ENCODE measurements at places on chromosomes 13 and 19. TPM values are rescaled to one million over a fixed set of nuclear protein-coding genes. Genes with fewer than 3 reads are reported as not detected.

DNA sequence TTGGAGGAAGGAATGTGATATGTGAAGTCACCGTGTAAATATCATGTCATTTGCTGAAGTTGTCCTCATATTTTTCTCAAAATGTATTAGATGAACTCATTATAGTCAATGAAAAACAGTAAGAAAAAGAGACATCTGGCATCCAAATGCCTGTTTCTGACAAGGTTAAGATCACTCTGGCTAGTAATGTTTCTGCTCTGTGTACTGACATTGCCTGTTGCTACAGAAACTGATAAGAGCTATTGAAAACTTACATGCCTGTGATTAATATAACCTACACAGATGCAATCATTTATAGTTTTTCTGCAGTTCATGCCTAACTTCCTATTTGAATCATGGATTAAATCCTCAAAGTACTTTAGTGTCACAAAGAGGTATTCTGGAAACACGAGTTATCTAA, 249.8 kb downstream of the NBEA start:
- no peak for DNase-seq

DNA sequence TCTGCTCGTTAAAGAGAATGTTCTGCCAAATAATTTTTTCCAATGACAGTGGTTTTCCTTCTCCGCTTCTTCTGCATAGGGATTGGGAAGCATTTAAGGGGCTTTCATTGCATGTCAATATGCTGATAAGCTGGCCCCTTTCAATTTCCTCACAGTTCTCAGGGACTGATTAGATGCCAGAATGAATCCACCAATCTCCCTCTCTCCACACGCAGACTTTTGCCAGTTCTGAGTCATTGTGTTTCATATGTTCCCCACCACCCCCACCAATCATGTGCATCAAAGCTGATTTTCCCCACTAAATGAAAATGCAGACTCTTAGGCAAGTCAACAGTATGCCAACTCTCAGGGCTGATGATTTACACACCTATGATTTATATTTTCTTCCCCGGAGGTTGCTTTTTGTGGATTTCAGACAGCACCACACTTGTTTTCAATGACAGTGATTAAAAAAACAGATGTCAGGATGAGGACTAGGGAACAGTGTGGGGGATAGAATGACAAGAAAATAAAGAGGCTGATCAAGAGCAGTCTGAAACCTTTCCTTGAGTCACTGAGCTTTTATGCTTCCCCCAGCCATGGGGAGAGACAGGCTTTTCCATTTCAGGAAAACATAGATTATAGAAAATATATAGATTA, 47.9 kb upstream of the C13orf42 start:
- no peak for DNase-seq

DNA sequence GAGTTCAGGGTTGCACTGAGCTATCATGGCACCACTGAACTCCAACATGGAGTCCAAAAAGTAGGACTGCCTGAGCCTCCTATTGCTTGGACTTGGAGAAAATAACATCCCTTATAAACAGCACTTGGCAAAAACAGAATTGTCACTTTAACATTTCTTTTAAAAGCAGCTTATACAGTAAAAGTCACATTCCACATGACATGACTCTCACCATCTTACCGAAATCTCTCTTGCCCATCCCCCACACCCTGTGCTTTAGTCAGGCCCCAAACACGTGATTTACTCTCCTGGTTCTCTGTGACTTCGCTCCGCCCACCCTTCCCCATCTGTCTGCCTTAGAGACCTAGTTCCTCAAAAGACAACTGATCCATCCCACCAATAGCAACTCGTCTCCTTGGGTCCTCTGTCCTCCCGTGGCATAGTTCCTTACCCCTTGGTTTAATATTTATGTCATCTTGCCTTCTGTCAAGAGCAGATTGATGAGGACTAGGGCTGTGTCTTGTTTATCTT, 4.6 kb downstream of the SAFB start:
- no peak for DNase-seq

GRCh38 chr13:97220151-97220900, 1.8 kb upstream of the MBNL2 start:
- no peak for DNase-seq

GRCh38 chr19:10256551-10256950, 4.5 kb downstream of the MRPL4 start:
- DNase-seq, result no peak

GRCh38 chr19:33263325-33264023, 37.8 kb upstream of the SLC7A10 start:
- no peak for DNase-seq

GRCh38 chr13:84912720-84913119, 886.5 kb downstream of the SLITRK6 start:
- DNase-seq, result no peak

DNA sequence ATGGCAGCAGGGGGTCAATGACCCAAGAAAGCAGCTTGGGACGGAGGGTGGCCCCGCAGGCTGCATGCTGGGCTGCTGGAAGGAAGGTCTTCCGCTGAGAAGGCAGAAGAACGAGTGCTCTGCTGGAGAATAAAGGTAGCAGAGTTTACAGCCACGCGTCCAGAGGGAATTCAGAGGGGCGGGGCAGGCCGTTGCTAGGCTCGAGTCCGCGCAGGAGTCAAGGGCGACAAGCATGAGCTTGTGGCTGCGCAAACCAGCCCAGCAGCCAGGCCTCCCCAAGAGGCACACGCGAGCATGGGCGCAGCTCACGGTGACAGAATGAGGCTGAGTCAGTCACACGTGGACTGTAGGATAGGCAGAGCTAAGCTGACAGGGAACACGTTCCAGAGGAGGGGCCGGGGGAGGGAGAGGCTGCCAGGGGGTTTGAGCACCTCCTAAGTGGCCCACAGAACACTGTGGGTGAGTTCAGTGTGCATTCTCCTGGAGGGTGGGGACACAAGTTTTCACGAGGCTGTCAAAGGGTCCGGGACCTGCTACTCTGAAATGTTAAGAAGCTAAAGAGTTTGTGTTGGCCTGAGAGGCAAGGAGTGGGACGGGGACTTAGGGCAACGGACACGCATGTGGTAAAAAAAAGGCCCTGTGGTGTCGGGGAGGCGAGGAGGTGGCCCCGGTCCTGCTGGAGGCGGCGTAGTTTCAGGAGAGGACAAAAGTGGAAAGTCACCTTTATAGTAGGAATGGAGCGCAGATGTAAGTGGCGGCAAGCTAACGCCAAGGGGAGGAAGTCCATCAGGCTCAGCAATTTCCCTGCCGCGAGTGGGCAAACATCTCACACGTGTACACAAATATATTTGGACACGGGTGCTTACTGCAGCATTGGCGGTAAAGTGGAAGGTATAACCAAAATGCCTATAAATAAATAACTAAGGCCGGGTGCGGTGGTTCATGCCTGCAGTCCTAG, 17.7 kb downstream of the RFX2 start:
- no peak for DNase-seq

DNA sequence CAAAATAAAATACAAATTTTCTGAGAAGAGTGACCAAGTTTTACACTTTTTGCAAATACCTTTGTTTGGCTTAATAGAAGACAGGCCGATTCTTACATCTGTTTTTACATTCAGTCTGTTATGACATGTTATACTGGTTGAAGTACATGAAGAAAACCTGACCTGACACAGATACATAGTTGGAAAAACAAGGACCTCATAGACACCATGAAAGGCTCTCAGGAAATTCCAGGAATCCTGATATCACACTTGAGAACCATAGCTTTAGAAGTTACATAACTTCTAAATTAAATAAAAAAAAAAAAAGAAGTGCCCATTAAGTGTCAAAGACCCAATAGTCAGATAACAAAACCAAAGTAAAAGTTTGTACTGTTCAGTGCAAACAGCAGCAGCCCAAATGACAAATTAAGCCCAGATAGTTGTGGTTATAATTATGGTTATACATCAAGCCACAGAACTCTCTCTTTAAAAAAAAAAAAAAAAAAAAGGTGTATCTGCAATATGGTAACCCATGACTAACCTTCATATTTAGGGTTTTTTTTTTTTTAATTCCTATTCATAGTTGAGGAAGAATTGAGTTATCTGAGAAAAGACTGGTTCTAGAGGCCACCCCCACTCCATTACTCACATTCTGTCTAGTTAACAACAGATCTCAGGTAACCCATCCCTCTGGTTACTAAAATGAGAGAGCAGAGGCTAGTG, 19.8 kb downstream of the RBM26 start:
- DNase-seq, result no peak

GRCh38 chr13:34942732-34943435, 814 bp downstream of the NBEA start:
- DNase-seq, result no peak

- no peak for DNase-seq
Measured at GRCh38 chr13:106369091-106369490, 166.4 kb downstream of the EFNB2 start.

DNA sequence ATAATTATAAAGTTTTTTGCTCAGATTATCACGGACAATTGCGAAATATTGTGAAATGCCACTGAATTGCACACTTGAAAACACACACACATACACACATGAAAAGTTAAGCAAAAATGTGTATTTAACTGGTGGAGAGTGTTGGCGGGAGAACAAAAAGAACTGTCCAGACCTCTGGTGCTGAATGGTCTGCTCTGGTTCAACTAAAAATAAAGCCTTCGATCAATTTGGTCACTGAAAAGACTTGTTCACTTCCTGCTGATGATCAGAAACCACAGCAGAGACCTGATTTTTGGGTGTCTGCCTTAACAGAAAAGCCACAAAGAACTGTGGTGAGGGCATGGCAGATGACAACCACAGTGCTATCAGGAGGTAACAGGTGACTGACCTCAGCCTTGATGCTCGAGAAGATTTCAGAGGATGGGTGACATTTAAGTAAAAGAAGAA, 4.0 kb upstream of the IGFL1 start:
- DNase-seq, result no peak

GRCh38 chr13:107665926-107666458, 549.3 kb downstream of the LIG4 start:
- no peak for DNase-seq

GRCh38 chr19:3781603-3782002, 4.6 kb downstream of the MATK start:
- DNase-seq, result no peak

GRCh38 chr13:114097212-114097892, 35.1 kb downstream of the RASA3 start:
- DNase-seq, result no peak

PRMT1 gene
- polyA plus RNA-seq, result 255 TPM

VSIG10L gene
- polyA plus RNA-seq, result 4.2 TPM

ICAM3 gene
- polyA plus RNA-seq, result 8.8 TPM

RASIP1 gene
- polyA plus RNA-seq, result 17.3 TPM

LGALS4 gene
- polyA plus RNA-seq, result 2.0 TPM

PEAK3 gene
- polyA plus RNA-seq, result 0.07 TPM

Data from left renal pelvis (tissue), 4 donors.